ENCODE measurements at places on chromosomes 12 and 14. TPM values are rescaled to one million over a fixed set of nuclear protein-coding genes. Genes with fewer than 3 reads are reported as not detected.
A peak's percentile ranks its signal among the peaks of the same experiment; 100 is the strongest.

DNA sequence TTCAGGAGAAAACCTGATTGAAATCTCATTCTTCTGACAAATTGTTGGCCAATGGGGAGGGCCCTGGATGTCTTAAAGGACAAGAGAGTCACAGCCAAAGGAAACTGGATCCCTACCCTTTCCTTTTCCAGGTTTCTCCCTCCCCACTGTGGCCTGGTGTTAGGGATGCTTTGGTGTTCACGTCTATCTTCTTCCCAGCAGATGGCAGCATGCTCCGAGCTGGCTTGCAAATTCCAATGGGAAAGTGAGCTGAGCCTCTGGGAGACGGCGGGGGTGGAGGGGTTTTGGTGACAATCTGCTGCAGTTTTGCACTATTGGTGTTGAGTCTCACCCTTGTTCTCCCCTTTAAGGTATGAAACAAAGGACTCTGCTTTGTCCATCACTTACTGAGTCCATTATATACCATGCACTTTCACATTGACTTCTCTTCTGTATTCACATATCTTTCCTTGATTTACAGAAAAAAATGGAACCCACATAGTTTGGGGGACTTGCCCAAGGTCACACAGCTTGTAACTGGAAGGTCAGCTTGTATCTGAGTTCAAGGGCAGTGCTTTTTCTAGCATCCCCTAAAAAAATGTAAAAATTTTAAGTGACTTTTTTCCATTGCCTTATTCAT lies 39.3 kb downstream of the CCDC177 start:
- peaks cover 6% of the 10 kb centered on the region for H3K4me1 ChIP-seq
- H3K36me3 ChIP-seq = no peaks in the 10 kb centered on the region
- H3K4me3 ChIP-seq = no peak overlapping the region
- DNase-seq = peak; percentile 36
- H3K27me3 ChIP-seq = peaks cover 31% of the 10 kb centered on the region

DNA sequence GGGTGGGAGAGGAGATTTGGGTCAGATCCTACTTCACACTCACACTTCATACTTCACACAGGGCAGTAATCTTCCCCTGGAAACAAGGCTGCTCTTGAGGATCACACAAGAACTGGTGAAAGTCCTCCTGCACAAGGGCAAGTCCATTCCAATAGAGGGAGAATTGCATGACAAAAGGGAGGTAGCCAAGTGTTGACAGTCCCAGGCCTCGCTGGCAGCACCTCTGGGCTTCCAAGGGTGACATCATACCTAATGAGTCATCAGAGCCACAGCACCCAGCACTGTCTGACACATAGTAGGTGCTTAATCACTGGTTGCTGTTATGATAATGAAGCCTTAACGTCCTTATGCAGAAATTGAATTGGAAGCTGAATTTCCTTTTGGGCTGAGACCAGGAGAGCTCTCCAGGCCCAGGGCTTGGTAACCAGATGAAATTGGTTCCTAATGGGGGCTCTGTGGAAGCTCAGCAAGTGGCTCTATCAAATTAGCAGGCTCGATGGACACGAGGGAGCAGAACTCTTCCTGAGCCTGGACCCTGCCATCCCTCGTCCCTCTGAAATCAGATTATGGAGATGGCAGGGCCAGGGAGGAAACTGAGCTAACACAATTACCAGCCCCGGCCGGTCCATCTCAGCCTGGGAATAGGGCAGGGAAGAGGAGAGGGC lies 58.8 kb upstream of the ACTN1 start:
- H3K27me3 ChIP-seq = peaks cover 5% of the 10 kb centered on the region
- H3K4me3 ChIP-seq = peak overlapping the region; percentile 63
- H3K4me1 ChIP-seq = peaks cover 66% of the 10 kb centered on the region
- H3K27ac ChIP-seq = peak overlapping the region; percentile 93

GRCh38 chr14:60648934-60649874 lies at the start of gene SIX1:
Gene SIX1 (minus strand): TSS chr14:60649477. CDS start chr14:60649189, 288 bp downstream.
- peak within 1 kb of the TSS; percentile 84 for H3K27ac ChIP-seq
- peaks cover 80% of the 10 kb centered on the region for H3K4me1 ChIP-seq
- DNase-seq = peak; percentile 87
- peak within 1 kb of the TSS; percentile 95 for H3K4me3 ChIP-seq
- H3K27me3 ChIP-seq = peaks cover 22% of the 10 kb centered on the region
- no peaks in the 10 kb centered on the region for H3K36me3 ChIP-seq

- no peaks in the 10 kb centered on the region for H3K27me3 ChIP-seq
- no peak overlapping the region for H3K27ac ChIP-seq
- H3K4me3 ChIP-seq = no peak overlapping the region
- H3K36me3 ChIP-seq = no peaks in the 10 kb centered on the region
- peaks cover 20% of the 10 kb centered on the region for H3K4me1 ChIP-seq
- DNase-seq = no peak
Measured at GRCh38 chr12:78871566-78871965, 7.0 kb downstream of the SYT1 start.

DNA sequence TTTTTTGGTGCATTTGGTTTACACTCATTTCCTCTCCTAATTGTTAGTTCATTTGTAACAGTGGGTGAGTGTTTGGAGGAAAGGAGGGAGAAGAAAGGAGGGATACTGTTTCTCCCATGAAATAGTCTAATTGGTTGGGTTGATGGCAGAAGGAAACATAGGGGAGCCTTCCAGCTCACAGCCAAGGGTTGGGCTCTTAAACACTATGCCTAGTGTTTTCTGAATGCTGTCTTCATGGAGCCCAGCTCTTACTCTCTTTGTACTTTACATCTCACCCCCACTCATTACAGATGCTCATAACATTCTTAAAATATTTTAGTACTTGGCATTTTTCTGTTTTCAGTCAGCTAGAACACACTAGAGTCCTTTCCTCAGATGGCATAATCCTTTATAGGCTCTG lies 38.2 kb downstream of the BAZ2A start:
- H3K27me3 ChIP-seq = peaks cover 14% of the 10 kb centered on the region
- H3K4me1 ChIP-seq = peaks cover 46% of the 10 kb centered on the region
- H3K27ac ChIP-seq = peak overlapping the region; percentile 81
- peak; percentile 58 for DNase-seq
- H3K36me3 ChIP-seq = peaks cover 48% of the 10 kb centered on the region

The IL22 gene
- not detected for total RNA-seq

DNA sequence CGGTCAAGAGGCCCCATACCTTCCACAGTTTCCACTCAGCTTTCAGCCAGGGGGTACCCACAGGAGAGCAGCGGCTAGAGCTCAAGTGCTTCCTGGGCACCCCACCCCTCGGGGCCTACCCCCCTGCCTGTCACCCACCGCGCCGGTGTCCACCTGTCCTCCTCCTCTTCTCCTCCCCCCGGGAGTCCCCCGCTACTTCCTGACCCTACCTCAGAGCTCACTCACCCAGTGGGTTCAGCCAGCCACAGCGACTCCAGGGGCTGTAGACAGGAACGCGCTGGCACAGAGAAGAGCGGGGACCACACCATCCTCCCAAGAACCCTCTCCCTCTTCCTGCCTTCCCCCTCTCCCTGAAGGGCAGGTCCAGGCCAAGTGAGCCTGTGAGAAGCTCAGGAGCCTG lies 123.0 kb downstream of the ESRRB start:
- peaks cover 15% of the 10 kb centered on the region for H3K4me1 ChIP-seq
- H3K27ac ChIP-seq = no peak overlapping the region
- H3K36me3 ChIP-seq = no peaks in the 10 kb centered on the region
- H3K4me3 ChIP-seq = no peak overlapping the region

DNA sequence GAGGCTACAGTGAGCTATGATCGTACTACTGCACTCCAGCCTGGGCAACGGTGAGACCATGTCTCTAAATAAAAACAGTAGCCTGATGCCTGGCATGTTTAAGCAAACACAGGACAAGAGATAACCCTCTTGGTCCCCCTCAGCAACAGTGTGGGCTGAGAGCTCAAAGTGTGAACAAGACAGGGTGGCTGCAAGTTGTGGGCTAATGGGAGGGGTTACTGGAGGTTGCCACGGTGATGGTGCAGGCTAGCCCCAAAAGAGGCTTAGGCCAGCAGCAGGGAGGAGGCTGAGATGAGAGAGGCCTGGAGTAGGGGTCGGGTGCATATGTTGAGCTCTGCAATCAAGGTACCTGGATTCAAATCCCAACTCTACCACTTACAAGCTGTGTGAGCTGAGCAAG lies 3.4 kb upstream of the LGMN start:
- H3K4me3 ChIP-seq = no peak overlapping the region
- DNase-seq = no peak
- no peak overlapping the region for H3K27ac ChIP-seq
- peaks cover 3% of the 10 kb centered on the region for H3K36me3 ChIP-seq
- peaks cover 23% of the 10 kb centered on the region for H3K4me1 ChIP-seq

The B4GALNT3 gene
- not detected for total RNA-seq

GRCh38 chr12:118050972-118051910 lies 9.7 kb downstream of the WSB2 start:
- no peak for DNase-seq
- peaks cover 4% of the 10 kb centered on the region for H3K27me3 ChIP-seq
- H3K36me3 ChIP-seq = peaks cover 39% of the 10 kb centered on the region
- H3K27ac ChIP-seq = peak overlapping the region; percentile 94
- peak overlapping the region; percentile 71 for H3K4me3 ChIP-seq

DNA sequence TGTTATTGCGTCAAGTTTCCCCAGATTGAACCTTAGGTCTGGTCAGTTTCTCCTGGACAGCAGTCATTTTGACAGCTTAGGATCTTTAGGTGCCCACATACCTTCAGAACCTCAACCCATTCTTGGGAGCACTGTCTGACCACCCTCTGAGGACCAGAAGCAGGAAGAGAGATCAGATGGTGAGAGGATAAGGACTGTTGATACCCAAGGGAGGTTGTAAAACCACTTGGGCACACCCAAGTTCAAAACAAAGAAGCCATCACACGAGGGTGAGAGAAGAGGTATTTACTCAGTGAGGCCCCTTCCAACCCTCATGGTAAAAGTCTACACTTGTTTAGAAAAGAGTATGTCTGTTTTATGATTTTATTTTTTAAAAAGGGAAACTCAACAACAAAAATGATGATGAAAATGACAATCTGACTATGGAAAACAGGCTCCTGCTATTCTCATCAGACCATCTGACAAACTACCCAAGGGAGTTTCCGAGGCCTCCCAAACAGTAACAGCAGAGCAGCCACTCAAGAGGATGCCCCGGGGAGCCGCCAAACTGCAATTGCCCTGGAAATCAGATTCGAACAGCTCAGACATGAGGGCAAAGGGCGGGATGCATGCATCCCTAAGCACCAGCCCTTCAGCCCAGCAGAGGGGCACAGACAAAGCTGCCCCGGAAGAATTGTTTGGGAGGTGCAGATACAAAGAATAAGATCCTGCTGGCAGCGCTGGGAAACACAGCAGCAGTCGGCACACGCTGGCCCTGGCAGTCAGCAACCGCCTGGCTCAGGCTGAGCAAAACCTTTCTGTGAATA lies 162.6 kb upstream of the PLEKHG7 start:
- no peaks in the 10 kb centered on the region for H3K27me3 ChIP-seq
- H3K4me1 ChIP-seq = peaks cover 17% of the 10 kb centered on the region
- no peak overlapping the region for H3K4me3 ChIP-seq
- DNase-seq = no peak
- H3K27ac ChIP-seq = no peak overlapping the region
- H3K36me3 ChIP-seq = no peaks in the 10 kb centered on the region

DNA sequence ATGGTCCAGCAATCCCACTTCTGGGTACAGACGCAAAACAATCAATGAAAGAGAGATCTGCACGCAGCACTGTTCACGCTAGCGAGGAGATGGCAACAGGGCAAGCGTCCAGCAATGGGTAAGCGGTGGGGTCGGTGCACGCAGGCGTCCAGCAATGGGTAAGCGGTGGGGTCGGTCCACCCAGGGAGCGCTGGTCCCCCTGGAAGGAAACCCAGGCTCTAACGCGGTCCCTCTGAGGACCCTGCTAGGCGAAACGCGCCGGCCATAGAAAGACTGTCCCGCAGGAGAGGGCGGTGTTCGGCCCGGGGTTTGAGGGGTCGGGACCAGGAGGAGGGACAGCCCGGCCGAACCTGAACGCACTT lies 618 bp upstream of the PGAM5 start:
- H3K4me3 ChIP-seq = peak overlapping the region; percentile 96
- DNase-seq = no peak
- peaks cover 9% of the 10 kb centered on the region for H3K4me1 ChIP-seq
- H3K27ac ChIP-seq = peak overlapping the region; percentile 70
- peaks cover 21% of the 10 kb centered on the region for H3K36me3 ChIP-seq

GRCh38 chr12:13670285-13670866 lies 311.0 kb downstream of the GRIN2B start:
- H3K27ac ChIP-seq = no peak overlapping the region
- no peaks in the 10 kb centered on the region for H3K27me3 ChIP-seq
- no peak overlapping the region for H3K4me3 ChIP-seq
- H3K36me3 ChIP-seq = no peaks in the 10 kb centered on the region
- no peaks in the 10 kb centered on the region for H3K4me1 ChIP-seq
- no peak for DNase-seq

DNA sequence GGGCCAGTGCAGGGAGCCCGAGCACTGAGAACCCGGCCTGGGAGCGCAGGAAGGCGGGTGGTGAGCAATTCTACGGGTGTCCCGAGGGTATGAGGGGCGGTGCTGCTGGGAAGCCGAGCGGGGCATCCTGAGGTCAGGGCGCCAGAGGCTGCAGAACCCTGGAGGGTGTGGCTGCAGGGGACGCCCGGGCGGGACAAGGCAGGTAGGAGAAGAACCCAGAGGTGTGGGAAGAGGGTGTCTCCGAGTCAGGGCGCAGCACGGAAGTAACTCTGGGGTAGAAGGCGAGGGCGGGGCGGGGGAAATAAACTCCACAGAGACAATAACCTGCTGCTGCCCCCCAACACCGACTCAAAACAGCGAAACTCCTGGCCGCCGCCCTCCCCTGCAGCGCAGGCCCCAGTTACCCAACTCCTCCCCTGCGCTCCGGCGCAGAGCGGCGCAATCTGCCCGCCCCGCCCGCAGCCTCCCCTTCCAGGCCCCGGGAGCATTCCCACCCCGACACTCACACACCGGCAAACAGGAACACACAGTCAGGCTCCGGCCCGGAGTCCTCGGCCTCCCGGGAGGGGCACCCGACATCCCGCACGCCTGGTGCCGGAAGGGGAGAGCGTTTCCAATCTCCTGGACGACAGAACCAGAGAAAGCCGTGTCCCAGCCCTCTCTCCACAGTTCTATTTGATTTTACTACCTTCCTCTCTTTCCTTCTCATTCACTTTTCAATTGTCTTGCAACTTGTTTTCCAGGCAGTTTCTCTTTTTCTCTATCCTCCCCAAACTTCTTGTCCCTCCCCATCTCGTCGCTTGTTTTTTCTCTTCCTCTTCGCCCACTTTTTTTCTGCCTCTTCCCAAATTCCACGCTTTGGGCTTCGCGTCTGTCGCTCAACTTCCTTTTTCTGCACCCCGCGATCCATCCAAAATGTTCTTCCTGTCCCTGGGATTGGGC lies 2.4 kb downstream of the HRK start:
- H3K27ac ChIP-seq = no peak overlapping the region
- no peak for DNase-seq
- peaks cover 32% of the 10 kb centered on the region for H3K4me1 ChIP-seq
- H3K36me3 ChIP-seq = no peaks in the 10 kb centered on the region
- peak overlapping the region; percentile 85 for H3K4me3 ChIP-seq

DNA sequence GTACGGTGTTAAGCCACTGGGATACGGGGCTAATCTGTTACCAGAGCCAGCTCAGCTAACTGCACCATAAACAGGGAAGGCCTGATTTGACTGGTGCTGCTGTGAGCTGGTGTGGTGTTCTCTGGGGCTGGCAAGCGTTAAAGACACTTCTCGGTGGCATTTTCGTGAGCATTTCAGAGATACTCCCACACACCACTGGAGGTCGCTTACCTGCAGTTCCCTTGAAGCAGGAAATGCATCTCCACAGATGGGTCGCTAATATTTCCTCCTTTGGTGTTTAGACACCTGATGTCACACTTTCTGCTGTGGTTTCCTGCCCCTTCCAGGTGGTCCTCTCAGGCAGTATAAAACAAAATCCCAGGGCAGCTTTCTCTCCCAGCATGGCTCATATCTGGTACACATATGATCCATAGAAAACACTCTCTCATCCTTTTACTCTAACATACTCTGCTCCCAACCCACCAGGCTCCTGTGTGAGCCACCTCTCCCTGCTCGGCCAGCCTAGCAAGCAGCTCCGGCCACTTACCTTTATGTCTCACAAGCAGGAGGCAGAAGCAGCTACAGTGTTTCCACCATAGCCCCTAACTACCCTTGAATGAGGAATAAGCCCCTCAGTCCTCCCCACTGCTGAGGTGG lies 129.9 kb upstream of the GRIN2B start:
- H3K36me3 ChIP-seq = no peaks in the 10 kb centered on the region
- no peak overlapping the region for H3K4me3 ChIP-seq
- H3K4me1 ChIP-seq = no peaks in the 10 kb centered on the region

Measured in HFFc6 (cell line).